CD4-positive, alpha-beta T cell treated with Interleukin-17A for 1 hour (primary cell): ENCODE measurements at places on chromosomes 5 and 9.

- no peak for DNase-seq
Observed at GRCh38 chr5:172414531-172415361, 39.6 kb downstream of the SH3PXD2B start.

DNA sequence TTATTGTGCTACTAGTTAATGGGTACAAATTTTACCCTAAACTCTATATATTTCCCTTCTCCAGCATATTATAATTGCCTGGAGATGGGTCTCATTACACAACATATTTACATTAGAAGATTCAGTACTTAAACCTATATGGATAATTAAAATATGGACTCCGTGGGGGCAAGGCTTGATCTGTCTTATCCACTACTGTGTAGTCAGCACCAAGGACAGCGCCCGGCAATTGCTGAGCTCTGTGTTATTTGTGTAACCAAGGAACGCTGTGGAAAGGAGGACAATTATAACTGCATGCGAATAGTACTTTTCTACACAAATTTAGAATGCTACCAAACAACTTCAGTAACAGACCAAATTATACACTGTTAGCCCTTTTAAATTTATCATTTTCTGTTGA lies 77.7 kb downstream of the DNAH5 start:
- no peak for DNase-seq

DNA sequence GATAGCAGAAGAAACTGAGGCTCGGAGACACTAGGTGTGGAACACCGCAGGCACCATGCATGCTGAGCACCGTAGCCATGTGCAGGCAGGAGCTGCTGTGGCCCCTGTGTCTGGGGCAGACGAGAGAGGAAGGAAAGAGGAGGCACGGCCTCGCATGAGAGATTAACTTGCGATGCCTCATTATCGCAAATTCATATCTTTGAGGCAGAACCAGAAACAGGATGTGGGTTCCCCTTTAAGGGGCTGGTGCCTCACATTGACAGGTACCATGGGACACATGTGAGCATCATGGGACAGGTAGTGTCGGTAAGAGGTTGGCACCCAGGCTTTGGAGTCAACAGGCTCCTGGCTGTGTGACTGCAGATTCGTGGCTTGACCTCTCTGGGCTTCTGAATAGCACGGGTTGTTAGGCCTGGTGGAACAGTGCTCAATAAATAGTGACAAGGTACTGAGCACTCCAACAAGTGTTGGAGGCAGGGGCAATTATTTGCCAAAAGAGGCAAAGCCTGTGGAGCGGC lies 40.8 kb downstream of the NAIF1 start:
- DNase-seq, result peak; percentile 93

GRCh38 chr9:102941868-102942267 lies 53.3 kb upstream of the CYLC2 start:
- no peak for DNase-seq

- no peak for DNase-seq
Observed at GRCh38 chr5:103424026-103424425, 138.6 kb downstream of the NUDT12 start.

- DNase-seq, result no peak
Observed at GRCh38 chr5:142080248-142080647, 28.3 kb upstream of the NDFIP1 start.

- peak; percentile 74 for DNase-seq
Observed at GRCh38 chr5:56838409-56839039, 23.2 kb downstream of the MAP3K1 start.

DNA sequence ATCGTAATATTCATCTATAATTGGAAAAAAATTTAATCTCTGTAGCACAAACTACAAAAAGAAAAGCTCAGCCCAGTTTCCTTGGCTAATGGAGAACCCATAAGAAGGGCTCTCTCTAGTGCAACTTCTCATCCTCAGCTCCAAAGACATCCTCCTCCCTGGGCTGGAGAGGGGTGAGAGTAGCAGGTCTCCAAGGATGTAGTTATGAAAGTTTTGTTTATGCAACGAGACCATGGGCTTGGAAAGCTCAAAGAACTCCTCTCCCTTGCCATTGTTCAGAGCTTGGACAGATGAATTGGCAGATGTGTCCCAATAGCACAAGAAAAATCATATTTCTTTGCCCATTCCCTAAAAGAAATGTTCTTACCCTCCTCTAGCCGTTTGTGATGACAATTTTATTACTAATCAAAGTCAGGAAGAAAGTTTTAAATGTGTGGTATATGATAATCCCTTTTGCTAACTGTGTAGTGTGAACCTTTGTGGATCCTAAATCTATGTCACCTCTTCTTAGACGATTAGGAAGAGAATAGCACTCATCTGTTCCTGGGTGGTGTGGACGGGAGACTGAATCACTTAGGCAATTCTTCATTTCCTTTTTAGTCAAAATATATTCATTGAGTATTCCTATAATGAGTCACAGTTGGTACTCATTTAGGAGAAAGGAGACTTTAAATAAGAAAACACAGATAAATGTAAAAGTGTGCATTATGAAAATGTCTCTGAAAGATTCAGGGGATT lies 52.2 kb downstream of the GARNL3 start:
- DNase-seq, result no peak

GRCh38 chr5:129249886-129250285 lies 155.3 kb downstream of the ISOC1 start:
- no peak for DNase-seq

GRCh38 chr9:121557581-121558447 lies 58.2 kb upstream of the GGTA1 start:
- DNase-seq, result no peak

DNA sequence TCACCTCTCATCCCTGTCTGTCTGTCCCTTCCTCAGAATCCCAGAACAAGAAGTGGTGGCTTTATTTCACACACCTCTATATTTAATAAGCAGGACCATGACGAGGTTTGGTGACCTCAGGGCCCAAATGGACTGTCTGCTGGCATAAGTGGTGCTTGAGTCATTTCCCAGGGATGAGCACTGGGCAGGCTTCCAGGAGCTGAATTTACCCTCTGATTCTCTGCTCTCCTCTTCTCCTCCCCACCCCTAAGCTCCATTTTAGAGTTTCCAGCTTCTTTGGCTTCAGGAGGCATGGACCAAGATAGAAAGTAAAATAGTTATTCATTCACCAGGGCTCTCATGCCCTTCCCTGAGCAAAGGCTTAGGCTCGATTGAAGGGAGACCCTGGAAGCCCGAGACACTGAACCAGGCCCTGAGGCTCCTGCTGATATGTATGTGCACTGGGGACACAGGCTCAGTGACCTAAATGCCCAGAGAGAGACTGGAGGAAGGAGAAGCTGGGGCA lies 69.1 kb downstream of the PPARGC1B start:
- DNase-seq, result no peak

GRCh38 chr5:33148076-33148513 lies 292.7 kb upstream of the TARS1 start:
- no peak for DNase-seq

DNA sequence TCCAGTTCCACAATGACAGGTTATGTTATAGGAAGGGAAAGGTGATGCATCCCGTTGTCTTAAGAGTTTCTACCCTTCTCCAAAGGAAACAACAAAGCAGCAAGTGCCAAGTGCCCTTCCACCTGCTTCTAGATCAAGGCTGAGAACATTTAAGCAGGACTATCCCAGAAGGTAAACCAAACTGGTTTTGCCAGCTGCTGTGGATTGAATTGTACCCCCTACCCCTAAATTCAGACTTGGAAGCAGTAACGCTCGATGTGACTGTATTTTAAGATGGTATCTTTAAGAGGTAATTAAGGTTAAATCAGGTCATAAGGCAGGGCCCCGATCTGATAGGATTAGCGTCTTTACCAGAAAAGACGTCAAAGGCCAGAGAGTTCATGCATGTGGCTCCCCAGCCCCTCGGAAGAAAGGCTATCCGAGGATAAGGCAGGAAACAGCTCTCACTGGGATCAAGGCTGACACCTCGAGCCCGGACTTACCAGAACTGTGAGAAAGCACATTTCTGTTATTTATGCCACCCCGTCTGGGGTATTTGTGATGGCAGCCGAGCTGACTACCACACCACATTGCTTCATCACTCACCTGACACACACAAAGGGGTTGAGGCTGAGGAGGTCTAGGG lies 179.1 kb upstream of the RAI14 start:
- no peak for DNase-seq

GRCh38 chr5:131999441-132000240 lies 11.8 kb downstream of the ACSL6 start:
- DNase-seq, result no peak

- DNase-seq, result no peak
Observed at GRCh38 chr5:54278036-54278830, 32.1 kb downstream of the ARL15 start.

GRCh38 chr5:90472783-90473395 lies 1.7 kb downstream of the MBLAC2 start:
- DNase-seq, result no peak

DNA sequence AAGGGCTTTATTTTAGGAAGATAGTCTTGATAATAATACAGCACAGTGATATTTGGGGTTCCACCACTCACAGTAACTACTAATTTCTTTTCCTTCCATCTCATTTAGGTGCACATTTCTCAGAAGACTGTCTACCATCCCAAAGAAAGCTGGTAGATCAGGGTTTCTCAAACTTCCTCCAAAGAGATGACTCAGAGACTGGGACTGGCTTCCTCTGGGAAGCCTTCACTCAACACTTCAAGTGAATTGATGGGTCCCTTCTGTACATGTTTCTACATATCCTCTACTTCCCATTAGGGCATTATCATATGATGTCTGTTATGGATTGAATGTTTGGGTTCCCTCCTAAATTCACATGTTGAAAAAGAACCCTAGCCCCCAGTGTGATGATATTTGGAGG lies 138.5 kb downstream of the SPOCK1 start:
- DNase-seq, result no peak

- no peak for DNase-seq
Observed at GRCh38 chr9:36862206-36863145, 171.6 kb downstream of the PAX5 start.

DNA sequence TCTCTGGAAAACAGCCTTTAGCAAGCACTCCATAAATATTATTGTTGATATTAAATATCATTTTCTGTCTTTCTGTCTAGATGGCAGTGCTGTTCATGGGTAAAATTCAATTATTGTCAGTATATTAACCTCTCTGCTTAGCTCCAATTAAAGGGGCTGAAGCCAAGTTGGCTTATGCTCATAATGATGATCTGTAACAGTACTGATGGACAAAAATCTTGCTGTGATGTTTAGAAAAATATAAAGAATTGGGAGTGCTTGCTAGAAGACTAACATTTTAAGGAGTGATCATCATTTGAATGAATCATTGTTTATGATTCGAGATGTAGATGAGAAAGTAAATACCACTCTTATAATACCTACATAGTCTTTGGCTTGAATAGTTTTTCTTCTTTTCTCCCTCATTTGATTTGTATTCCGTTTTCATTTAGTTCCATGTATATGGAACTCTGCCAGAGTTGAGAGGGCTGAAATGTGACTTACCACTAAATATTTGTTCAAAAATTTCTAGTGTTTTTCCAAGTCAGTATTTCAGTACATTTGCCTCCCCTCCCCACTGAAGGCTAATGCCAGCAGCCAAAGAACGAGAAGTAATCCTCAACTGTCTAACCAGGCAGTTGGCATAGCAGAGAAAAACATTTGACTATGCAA lies 538.3 kb downstream of the CSNK1G3 start:
- DNase-seq, result no peak

DNA sequence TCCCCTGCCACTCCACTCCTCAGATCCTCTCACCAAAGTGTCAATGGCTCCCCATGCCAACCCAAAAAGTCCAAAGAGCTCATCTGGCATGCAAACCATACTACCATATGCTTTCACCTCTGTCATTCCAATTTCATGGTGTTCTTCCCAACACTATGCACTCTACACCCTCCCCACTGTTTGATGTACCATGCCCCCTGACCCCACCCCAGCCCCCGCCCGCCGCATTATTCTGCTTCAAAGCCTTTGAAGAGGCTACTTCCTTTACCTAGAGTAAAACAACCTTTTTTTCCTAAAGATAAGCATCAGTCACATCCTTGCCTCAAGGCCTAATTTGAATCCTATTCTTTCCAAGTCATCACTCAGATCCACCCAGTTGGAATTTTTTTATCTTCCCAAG lies 226.3 kb downstream of the DEPDC1B start:
- DNase-seq, result no peak

- no peak for DNase-seq
Observed at GRCh38 chr9:20240498-20240897, 381.8 kb downstream of the MLLT3 start.

GRCh38 chr9:93911136-93911745 lies 43.9 kb downstream of the BARX1 start:
- no peak for DNase-seq

- DNase-seq, result no peak
Observed at GRCh38 chr5:952597-953271, 55.9 kb upstream of the NKD2 start.

- DNase-seq, result no peak
Observed at GRCh38 chr9:134962973-134963364, 45.3 kb upstream of the FCN1 start.

GRCh38 chr5:16600946-16601345 lies 15.9 kb downstream of the RETREG1 start:
- no peak for DNase-seq

GRCh38 chr9:71767776-71768321 lies 464 bp downstream of the CEMIP2 start:
- no peak for DNase-seq

DNA sequence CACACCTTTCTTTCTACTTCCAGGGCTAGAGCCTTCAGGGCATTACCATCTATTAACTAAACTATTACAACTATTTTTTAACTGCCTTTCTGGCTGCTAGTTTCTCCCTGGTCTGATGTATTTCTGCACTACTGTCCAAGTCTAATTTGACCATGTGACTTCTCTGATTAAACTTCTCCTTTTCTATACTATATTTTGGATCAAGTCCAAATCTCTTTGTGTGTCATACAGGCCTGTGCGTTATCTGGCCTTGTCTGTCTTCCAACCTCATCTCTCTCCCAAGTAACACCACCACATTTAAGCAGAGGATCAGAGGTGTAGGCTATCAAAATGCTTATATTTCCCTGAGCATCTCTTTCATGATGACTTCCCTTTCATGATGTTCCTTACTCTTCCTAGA lies 47.2 kb upstream of the OR13F1 start:
- DNase-seq, result no peak

- DNase-seq, result no peak
Observed at GRCh38 chr5:140017397-140018095, 25.6 kb downstream of the NRG2 start.

DNA sequence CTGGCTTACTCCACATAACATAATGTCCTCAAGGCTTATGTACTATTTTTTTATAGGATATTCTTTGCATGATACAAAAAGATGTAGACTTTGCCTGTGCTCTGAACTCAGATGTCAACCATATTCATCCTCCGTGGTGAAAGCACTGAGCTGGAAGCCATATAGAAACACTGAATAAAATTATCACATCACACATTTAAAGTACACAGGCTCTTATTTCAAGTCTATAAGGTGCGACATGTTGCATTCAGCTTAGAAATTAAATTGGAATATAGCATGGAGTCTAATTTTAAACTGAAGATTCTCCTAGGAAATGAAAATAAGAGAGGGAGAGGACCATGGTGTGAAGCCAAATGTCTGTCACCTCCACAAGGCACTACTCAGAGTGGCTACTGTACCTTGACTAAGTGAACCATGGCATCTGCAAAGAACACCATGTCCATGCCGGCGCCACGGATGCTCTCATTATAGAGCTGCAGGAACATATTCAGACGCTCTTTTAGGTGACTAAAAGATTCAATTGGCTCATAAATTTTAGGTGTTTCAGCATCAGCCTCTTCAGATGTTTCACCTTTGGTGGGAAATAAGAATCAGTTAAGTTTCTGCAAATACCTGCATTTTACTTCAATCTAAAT lies 158.6 kb downstream of the DNAH5 start:
- no peak for DNase-seq
